ENCODE measurements at places on chromosomes 1 and 21. TPM values are rescaled to one million over a fixed set of nuclear protein-coding genes. Genes with fewer than 3 reads are reported as not detected.

ITPKB gene
- 47.5 TPM for total RNA-seq

DNA sequence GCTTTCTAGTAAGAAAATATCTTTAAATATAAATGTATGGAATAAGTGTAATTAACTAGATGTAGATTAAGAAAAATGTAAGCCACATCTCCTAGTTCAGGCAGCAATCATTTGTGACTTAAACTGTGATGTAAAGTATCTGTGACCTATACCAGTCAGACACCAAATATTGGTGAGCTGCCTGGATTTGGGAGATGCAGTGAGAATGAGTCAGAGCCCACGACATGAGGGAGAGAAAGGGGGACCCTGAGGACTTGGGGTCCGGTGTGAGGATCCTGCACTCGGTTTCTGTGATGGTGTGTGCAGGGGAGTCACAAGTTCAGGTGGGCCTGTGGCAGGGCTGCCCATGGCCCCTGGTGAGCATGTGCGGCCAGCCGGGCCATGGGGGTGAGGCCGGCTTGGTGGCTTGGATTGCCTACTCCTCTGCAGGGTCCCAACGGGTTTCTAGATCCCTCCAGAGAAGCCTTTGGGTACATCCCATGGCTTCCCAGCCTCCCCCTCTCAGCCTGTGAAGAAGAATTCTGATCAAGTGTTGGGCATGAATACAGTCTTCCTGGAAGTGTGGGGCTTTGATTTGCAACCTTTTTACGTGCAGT, 19.0 kb upstream of the ABCG1 start:
- DNase-seq = no peak
- no peaks in the 10 kb centered on the region for H3K36me3 ChIP-seq
- no peaks in the 10 kb centered on the region for H3K27me3 ChIP-seq
- no peak overlapping the region for H3K27ac ChIP-seq

- DNase-seq = no peak
- no peak overlapping the region for H3K4me3 ChIP-seq
- no peaks in the 10 kb centered on the region for H3K27me3 ChIP-seq
- no peaks in the 10 kb centered on the region for H3K4me1 ChIP-seq
- no peak overlapping the region for H3K27ac ChIP-seq
These were observed 9.8 kb upstream of the HMGB4 start for GRCh38 chr1:33854091-33854490.

PTPRF gene
- total RNA-seq = 292 TPM
